ENCODE measurements at places on chromosomes 1 and 21.

- DNase-seq = no peak
These were observed 17.5 kb downstream of the GTF2B start for GRCh38 chr1:88873737-88874349.

DNA sequence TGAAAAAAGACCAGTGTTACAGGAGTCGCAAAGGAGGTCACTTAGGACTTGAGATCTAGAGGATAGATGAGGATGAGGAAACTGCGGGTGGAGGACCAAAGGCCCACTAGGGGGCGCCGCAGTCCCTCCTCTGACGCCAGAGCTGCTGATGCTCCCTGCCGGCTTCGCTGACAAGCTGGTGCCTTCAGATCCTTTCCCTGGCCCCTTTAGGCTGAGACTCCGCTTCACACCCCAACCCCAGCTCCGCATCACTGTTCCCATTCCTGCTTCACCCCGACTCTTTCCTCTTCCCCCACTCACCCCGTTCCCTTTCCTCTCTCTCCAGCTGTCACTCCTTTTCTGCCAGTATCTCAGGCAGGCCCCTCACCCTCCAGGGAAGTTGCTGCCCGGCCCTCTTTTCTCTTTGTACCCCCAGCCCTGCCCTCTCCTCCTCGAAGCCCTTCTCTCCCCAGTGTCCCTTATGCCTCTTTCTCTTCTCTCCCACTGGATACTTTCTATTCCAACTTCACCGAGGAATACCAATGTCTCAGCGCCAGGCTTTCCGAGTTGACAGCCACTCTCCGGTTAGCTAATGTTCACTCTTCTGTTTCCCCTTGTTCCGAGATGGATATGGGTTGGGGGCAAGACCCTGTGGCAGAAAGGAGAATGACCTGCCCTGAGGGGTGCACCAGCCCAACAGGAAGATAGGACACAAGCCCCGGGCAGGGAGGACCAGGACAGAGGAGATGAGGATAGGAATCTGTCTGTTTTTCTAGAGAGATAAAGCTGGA lies 4.5 kb downstream of the KCNJ9 start:
- DNase-seq = peak; percentile 94

GRCh38 chr1:248811514-248812490 lies 13.9 kb downstream of the SH3BP5L start:
- DNase-seq = no peak

GRCh38 chr1:42964044-42964812 lies 5.6 kb upstream of the SLC2A1 start:
- no peak for DNase-seq

DNA sequence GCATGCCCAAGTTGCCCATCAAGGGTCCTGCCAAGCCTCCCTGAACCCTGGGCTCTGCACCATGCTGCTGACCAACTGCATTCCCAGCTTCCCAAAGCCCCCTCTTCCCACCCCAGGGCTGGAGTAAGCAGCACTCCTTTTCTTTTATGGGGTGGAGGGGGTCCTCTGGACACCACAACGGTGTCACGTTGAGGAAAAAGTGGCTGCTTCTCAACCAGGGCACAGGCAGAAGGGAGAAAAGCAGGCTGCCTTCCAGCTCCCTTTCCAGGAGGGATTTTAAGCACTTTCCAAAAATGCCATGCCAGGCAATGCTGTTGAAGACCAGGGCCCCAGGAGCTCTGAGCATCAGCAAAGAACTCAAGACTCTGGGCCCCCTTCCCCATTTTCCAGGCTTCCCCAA lies 691 bp downstream of the RIMS3 start:
- DNase-seq = no peak

- DNase-seq = no peak
These were observed 14.9 kb downstream of the MOV10 start for GRCh38 chr1:112689196-112689841.

- DNase-seq = no peak
These were observed 920 bp downstream of the MTR start for GRCh38 chr1:236795757-236796667.

GRCh38 chr1:15406614-15407559 lies 2.8 kb upstream of the EFHD2 start:
- DNase-seq = no peak

GRCh38 chr1:36134505-36135329 lies 9.7 kb upstream of the COL8A2 start:
- no peak for DNase-seq

- DNase-seq = no peak
These were observed 36.6 kb downstream of the HUNK start for GRCh38 chr21:31909153-31910073.

- DNase-seq = no peak
These were observed 72.4 kb downstream of the CASZ1 start for GRCh38 chr1:10724052-10724494.

GRCh38 chr1:60893136-60893930 lies 189.0 kb upstream of the NFIA start:
- no peak for DNase-seq

DNA sequence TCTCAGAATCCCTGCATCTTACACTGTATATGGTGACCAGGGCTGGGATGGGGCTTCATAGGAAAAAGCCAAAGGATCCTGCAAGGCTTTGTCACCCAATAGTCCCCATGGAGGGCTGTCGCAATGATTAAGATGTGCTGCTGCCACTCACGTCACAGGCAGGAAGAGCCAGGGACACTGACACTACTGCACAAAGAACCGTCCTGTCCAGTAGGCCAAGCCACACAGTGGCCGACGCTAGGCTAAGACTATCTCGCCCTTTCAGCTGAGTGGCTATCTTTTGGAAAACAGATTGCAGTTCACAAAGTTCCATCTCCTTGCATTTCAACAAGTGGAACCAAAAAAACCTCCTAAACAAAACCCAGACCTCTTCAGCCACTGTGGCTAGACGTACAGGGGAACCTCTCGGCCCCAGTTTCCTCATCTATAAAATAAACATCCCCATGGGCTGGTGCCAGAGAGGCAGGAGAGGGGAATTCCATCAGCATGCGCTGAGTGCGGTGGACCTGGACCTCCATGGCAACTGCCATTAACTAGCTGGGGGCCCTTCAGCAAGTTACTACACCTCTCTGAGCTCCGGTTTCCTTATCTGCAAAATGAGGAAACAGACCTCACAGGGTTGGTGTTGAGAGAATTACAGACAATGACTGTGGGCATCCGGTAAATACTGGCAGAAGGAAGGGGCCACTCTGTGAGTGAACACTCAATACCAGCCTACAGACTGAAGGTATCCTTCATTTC lies 8.7 kb downstream of the CAPZB start:
- DNase-seq = no peak

GRCh38 chr1:197884173-197884572 lies 18.3 kb upstream of the C1orf53 start:
- no peak for DNase-seq

DNA sequence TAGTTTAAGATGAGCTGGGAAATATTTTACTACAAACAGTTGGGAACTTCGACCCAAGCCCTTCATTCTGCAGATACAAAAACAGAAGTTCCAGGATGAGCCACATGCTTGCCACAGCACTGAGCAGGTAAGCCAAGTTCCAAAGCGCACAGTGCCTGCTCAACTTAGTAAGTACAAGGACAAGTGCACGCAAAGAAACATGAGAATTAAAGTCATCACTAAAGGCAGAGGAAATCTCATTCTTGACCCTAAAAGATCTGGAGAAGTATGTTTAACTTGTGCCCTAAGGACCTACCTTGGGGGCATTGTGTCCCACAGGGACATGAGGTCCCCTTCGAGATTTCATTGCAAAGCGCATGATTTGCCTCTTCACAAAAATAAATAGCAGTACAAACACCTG lies 1.2 kb upstream of the UBAP2L start:
- no peak for DNase-seq

DNA sequence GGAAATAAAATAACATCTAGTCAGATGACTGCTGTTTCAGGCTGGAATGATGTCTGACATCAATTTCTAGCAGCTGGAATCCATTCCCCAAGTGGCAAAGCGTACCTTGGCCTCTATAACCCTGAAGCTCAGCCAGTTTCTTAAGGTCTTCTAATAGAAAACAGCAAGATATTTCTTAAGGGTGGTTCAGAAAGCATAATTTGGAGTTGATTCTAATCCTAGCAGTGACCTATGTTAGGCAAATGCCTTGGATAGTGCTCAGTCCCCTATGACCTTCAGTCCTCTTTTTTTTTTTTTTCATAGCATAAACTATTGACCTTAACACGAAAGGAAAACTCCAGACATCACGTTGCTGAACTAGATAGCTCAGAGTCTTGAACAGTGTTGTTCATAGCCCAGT lies 56.5 kb downstream of the LAMC2 start:
- no peak for DNase-seq

GRCh38 chr1:221840511-221841243 lies 98.8 kb upstream of the DUSP10 start:
- DNase-seq = no peak

DNA sequence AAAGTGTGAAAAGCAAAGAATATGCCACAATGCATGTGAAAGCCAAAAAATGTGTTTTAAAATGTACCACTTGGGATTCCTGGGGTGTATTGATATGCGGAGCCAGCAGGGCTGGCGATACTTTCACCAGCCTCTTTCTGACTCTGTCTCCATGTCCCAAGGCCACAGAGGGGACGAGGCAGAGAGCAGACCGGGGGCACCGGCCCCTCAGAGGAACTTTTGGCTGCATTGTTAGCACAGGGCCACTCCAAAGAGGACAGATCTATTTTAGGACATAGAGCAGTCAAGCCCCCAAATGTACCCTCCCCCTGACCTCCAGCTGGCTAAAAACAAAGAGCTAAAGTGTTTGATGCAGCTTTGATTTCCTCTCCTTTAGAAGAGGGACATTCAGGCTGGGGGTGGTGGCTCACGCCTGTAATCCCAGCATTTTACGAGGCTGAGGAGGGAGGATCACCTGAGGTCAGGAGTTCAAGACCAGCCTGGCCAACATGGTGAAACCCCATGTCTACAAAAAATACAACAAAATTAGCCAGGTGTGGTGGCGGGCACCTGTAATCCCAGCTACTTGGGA lies 25.6 kb upstream of the ZNF436 start:
- DNase-seq = no peak

- no peak for DNase-seq
These were observed 32.9 kb downstream of the TNFSF18 start for GRCh38 chr1:173017792-173018191.

- no peak for DNase-seq
These were observed 24.1 kb downstream of the COL11A1 start for GRCh38 chr1:103084181-103084580.

GRCh38 chr1:192005976-192006375 lies 152.3 kb upstream of the RGS18 start:
- DNase-seq = no peak

GRCh38 chr1:233614173-233614742 lies 352 bp downstream of the KCNK1 start:
- peak; percentile 33 for DNase-seq

DNA sequence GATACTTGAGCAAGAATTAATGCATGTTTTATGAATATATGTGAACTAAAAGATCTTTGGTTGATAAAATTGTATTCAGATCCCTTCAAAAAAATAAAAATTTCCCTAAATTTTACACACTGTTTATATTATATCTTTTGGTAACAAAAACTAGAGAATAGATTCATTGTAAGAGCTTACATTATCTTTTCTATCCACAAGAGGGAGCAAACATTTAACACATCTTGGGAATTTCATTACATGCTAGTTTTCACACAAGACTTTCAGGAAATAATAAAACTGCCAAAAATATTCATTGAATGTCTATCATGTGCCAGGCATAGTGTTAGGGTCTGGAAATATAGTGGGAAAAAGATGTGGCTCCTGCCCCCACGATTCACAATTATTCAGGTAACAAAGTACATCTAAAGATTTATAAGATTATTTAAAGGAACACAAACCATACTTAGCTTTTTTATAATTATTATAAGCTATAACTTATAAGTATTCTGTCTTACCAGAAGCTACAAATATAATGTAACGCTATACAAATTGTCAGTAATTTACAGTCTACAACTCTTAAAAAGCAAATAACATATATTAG lies 30.6 kb downstream of the FAF1 start:
- DNase-seq = no peak

GRCh38 chr1:27773826-27774445 lies 917 bp downstream of the STX12 start:
- no peak for DNase-seq

GRCh38 chr1:84008631-84009030 lies 9.7 kb upstream of the TTLL7 start:
- DNase-seq = no peak

- DNase-seq = no peak
These were observed 39.2 kb upstream of the LRRC8D start for GRCh38 chr1:89781494-89782126.

DNA sequence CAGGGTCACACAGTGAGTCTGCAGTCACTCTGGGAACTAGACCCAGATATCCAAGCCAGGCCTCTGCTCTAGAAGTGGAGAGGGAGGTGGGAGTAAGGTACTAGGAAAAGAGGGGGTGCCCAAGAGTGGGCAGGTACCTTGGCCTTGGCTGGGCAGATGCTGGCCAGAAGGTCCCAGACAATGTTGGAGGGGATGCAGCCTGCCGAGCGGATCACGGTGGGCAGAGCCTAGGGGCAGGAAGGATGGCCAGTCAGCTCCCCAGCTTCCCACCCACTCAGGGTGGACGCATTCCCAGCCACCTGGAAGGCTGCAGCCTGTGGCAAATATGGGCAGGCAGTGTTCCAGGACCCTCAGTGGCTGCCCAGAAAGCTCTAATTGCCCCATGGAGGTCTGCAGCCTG lies 23.3 kb downstream of the SPOCD1 start:
- DNase-seq = peak; percentile 13

DNA sequence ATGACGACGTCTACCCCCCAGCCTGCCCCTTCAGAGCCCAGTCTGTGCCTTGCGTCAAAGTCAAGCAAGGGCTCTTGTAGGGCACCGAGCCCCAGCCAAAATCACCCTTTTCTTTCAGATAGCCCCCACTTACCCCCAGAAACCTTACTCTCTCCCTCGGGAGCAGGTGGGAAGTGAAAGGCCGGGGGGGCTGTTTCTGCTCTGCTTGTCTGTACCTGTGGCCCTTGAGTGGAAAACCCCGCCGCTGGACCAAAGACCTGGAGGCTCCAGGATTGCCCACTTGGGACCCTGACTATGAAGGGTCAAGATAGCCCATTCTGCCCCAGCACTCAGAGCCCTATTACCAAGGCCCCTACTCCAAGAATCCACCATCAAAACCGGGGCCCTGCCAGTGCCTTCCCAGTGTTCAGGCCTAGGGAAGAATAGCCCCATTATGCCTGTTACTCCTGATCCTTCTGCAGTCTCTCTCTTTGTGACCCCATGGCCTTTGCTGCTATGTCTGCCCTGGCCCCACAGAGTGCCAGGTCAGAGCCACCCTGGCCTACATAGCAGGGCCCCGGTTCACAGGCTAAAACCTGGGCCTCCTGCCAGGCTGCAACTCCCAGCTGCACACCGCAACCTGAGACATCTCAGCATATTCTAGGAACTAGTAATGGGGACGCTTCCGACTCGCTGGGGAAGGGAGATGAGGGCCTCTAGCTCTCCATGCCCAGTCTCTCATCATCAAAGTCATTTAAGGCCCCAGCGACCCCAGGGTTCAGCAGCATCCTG lies 22.2 kb upstream of the HPDL start:
- no peak for DNase-seq

- DNase-seq = no peak
These were observed 491.6 kb upstream of the C1orf87 start for GRCh38 chr1:60564916-60565750.

Data from dorsolateral prefrontal cortex (tissue), 122 donors.